ENCODE measurements at places on chromosomes 3 and 15. TPM values are rescaled to one million over a fixed set of nuclear protein-coding genes. Genes with fewer than 3 reads are reported as not detected.

The ADAMTS9 gene
- 20.6 TPM for total RNA-seq

The DNAH12 gene
- not detected for total RNA-seq

The LINS1 gene
- total RNA-seq: 4.1 TPM

- no peak for DNase-seq
These were observed 35.2 kb downstream of the PYGO1 start for GRCh38 chr15:55552926-55553325.

DNA sequence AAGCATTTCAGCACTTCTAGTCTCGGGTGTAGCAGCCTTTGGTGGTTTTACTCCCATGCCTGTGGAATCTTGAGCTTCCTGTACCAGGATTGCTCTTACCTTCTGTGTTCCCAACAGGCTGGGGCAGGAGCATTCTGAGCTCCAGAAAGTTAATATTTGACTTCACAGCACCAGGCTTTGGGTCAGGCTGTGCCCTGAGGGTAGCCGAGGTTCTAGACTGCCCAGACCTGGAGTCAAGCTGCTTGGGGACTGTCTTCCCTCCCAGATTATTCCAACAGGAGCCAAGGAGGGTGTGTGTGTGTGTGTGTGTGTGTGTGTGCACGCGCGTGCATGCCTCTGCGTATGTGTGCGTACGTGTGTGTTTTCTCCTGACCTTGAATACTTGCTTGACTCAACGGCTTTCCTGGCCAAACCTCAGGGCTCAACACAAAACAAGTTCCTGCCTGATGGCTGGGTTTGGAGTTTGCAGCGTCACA lies 94.8 kb downstream of the FLNB start:
- no peak for DNase-seq

DNA sequence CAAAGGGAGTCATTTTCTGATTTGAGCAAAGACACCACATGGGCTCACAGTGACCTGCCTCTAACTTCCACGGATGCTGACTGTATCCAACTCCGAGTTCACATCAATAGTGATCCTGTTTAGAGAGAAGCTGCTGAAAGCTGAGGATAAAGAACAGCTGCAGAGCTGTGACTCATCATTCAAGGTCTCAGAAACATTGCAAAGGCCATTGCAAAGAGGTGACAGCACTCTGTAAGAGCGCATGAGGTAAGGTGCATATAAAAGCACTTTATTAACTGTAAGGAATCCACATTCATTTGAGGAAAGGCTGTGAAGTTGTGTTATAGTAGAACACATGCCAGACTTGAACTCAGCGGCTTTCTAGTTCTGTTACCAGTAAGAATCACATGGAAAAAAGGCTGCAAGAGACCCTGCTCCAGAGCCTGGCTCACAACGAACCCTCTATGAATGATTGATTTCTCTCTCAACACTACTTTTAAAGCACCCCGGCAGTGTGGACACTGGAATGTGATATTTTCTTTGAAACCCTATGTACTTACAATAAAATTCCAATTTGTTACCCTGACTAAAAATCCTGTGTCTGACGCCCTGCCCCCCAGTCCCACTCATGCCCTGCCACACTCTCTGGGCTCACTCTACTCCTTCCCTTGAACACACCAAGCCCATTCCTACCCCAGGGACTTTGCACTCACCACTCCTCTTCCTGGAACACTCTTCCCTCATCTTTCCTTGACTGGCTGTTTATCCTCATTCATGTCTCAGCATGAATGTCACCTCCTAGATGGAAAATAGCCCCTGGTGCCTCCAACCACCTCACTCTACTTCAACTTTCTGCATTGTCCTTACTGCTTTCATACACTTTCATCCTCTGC lies 111.2 kb downstream of the LSM3 start:
- no peak for DNase-seq

DNA sequence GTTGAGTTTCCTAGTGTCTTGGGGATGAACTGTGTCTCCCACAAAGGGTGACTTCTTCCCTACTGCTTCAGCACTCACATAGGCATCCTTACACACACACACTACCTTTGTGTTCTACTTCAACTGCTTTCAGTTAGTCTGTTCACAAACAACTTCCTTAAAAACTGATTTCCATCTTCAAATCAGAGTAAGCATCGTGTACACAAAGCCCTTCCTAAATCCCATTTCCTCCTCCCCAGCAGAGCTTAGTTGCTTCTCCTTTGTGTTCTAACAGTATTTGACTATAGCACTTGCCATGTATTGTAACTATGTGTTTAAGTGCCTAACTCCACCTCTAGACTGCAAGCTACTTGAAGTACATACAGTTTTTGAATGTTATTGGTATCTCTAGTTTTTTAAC lies 71.7 kb downstream of the TNIK start:
- DNase-seq: no peak

- no peak for DNase-seq
These were observed 10.5 kb downstream of the NTRK3 start for GRCh38 chr15:88246081-88246480.

DNA sequence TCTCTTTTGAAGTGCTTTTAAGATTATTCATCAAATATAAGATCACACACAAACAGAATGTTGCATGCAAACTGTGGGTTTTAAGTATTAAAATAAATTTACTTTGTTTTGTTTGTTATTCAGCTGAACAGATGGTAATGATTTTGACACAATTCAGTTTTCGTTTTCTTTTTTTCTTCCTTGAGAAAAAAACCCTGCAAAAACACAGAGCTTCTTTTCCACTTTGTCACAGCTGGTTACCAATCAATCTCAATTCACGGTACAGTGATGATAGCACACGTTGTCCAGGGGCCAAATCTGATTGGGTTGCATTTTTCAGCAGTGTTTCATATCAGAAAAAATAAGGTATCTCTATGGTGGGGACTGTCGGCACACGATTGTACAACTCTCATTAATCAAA lies 473.6 kb downstream of the ROBO2 start:
- DNase-seq: no peak

- DNase-seq: no peak
These were observed 245.9 kb upstream of the IGF1R start for GRCh38 chr15:98402486-98402885.

GRCh38 chr15:48898032-48898431 lies 20.1 kb downstream of the EID1 start:
- DNase-seq: no peak

DNA sequence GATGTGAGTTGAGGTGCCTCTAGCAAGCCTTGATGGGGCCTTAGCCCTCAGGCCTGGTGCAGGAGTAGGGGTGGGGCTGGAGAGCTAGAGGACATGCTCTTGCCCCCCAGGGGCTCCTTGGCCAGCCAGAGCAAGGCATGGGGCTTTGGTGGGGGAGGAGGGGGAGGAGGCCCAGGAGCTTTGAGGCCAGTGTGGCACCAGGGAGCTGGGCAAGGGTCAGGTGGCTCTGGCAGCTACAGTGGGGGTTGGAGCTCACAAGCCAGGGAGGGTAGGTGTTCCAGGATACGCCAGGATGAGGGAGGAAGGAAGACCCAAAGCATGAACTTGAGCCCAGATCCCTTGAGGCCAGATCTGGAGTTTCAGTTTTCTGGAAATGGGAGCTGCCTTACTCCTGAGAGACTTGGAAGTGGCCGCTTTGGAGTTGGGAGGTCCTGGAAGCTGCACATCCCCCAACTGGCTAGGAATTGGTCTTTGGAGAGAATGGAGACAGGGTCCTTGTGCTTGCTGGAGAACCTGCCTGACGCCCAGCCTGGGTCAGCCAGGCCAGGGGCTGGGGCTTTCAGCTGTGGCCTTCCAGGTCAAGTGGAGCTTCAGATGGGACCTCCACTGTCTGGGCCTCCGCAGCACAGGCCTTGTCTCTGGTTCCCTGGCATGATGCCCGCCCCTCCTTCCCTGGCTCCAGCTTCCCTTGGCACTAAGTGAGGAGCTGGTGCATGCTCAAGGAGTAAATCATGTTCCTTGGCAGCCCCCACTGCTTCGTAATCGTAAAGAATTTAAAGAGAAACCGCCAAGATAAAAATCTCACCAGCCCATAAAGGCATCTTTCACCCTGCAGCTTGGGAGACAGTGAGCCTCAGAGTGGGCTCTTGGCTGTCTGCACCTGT lies 8.7 kb downstream of the SEMA3F start:
- DNase-seq: no peak

- no peak for DNase-seq
These were observed 67.3 kb upstream of the DCBLD2 start for GRCh38 chr3:98968824-98969223.

All from lung microvascular endothelial cell (primary cell).